ENCODE measurements at places on chromosomes 1 and 21.

GRCh38 chr1:17798011-17798410 lies 42.9 kb downstream of the ACTL8 start:
- no peak for DNase-seq

- DNase-seq, result no peak
These were observed 50.2 kb downstream of the DENND1B start for GRCh38 chr1:197725044-197725443.

DNA sequence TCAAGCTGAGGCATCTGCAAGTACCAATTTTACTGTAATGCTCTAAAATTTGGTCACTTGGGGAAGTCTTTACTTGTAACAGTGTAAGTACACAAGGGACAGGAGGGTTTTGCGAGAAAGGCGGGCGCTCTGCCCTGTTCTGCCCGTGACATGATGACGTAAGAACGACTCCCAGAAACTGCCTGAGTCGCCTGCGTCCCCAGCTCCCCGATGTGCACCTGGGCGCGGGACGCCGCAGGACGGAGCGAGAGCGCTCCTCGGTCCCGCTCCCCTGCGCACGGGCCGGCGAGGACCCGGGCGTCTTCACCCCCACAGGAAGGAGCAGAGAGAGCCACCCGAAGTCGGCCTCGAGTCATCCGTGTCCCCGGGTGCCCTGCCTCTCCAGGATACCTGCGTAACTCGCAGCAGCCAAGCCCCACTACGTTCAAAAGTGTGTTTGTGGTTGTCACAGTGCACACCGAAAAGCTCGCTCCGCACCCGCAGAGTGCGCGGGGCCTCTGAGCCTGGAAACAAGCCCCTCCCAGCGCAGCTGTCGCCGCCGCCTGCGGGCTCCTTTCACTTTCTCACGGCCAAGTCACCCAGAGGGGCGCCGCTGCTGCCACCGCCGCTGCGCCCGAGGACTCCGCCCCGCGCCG lies 3.3 kb upstream of the ZBTB18 start:
- peak; percentile 67 for DNase-seq

GRCh38 chr1:116909512-116910378 lies at the start of gene PTGFRN:
PTGFRN (plus strand) TSS chr1:116909916; CDS start chr1:116910204, 288 bp downstream.
- peak; percentile 35 for DNase-seq

GRCh38 chr1:59072583-59072947 lies 224.3 kb upstream of the FGGY start:
- DNase-seq, result no peak

- DNase-seq, result no peak
These were observed 145.6 kb downstream of the ZZZ3 start for GRCh38 chr1:77536813-77537212.

DNA sequence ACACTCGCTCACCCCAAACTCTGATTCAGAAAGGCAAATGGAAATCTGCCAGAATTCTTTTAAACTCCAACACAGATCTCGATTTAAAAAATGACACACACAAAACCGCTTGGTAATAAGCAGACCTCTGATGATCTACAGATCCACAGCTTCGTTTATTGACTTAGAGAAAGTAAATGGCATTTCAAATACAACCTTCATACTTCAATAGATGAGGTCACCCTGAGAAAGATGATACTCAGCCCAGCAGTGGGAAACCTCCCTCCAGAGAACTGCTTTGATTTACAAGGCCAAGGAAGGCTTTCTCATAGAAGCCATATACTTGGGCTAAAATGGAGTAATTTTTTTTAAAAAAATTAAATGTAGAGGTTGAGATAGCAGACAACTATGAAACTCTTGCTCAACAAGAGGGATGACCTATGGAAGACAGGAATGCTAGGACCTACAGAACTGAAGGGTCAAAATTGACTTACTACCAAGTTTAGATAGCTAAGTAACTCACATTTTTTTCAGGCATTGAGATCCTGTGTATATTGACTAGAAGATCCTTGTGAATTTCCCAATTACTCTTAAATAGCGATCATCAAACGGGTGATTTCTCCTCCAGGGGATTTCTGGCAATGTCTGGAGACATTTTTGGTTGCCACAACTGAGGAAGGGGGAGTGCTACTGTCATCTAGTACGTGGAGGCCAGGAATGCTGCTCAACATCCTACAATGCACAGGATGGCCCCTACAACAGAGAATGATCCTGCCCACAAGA lies 143.9 kb downstream of the CLIC6 start:
- no peak for DNase-seq

DNA sequence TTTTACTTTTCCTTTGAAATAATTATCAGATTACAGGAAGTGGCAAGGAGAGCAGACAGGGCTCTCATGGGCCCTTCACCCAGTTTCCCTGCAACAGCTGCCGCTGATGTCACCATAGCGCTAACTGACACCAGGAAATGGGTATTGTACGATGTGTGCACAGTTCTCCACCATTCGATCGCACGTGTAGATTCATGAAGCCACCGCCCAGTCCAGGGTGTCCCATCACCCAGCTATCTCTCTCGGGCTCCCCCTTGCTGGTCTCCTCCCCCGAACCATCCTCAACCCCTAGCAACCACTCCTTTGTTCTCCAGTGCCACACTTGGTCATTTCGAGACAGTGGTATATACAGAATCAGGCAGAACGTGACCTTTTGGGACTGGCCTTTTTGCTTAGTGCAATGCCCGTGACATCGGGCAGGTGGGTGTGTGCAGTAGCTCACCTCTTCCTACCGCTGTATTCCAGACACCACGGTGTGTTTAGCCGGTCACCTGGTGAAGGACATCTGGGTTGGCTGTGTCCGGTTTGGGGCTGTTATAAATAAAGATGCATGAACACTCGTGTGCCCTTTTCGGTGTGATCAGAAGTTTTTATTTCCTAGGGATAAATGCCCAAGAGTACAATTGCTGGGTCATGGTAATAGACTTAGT lies 118.4 kb downstream of the CRYAA start:
- DNase-seq, result no peak

DNA sequence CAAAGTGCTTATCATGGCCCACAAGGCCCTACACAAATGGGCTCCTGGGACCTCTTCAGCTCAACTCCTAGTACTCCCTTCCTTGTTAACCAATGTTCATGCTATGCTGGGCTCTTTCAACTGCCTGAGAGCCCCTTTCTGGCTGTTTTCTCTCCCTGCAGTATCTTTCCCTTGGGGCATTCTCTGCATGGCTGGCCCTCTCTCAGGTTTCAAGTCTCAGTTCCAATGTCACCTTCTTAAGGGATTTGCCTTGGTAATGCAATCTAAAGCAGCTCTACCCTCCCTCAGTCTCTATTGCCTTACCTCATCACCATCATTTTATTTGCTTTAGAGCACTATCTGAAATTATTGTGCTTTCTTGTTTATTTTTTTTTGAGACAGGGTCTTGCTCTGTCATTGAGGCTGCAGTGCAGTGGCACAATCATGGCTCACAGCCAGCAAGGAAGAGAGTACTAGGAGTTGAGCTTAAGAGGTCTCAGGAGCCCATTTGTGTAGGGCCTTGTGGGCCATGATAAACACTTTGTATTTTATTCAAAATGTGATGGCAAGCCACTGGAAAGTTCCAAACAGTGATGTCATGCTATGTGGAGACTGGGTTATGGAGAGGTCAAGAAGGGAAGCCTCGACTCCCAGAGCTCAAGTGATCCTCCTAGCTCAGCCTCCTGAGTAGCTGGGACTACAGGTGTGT lies 63.4 kb upstream of the SRSF10 start:
- no peak for DNase-seq

DNA sequence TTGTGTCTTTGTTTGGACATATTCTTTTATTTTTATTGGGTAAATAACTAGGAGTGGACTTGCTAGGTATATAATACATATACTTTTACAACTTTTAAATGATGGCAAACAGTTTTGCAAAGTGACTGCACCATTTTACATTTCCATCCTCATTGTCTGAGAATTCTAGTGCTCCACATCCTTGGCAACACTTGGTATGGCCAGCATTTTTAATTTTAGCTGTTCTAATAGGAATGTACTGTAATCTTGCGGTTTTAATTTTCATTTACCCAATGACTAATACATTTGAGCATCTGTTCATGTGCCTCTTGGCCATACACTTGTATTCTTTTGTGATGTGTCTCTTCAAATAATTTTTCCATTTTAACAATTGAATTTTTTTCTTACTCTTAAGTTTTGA lies 37.0 kb upstream of the ATP6V1G3 start:
- DNase-seq, result no peak

DNA sequence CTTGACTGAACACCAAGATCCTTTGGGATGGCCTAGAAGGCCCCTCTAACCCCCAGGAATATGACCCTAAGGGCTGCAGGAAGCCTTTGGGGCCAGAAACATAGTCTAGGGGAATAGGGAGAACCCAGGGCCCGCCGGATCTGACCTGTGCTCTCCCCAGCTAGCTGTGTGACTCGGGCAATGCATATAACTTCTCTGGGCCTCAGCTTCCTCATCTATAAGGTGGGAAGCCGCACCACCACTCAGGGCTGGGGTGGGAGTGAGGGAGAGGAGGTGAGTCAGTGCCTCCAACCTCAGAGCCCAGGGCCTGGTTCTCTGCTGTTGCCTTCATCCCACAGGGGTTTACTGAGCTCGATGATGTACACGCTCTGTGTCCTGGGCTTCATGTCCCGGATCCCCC lies 434.4 kb downstream of the PTPRU start:
- DNase-seq, result no peak

- no peak for DNase-seq
These were observed 1.6 kb downstream of the CPT2 start for GRCh38 chr1:53198241-53198651.

DNA sequence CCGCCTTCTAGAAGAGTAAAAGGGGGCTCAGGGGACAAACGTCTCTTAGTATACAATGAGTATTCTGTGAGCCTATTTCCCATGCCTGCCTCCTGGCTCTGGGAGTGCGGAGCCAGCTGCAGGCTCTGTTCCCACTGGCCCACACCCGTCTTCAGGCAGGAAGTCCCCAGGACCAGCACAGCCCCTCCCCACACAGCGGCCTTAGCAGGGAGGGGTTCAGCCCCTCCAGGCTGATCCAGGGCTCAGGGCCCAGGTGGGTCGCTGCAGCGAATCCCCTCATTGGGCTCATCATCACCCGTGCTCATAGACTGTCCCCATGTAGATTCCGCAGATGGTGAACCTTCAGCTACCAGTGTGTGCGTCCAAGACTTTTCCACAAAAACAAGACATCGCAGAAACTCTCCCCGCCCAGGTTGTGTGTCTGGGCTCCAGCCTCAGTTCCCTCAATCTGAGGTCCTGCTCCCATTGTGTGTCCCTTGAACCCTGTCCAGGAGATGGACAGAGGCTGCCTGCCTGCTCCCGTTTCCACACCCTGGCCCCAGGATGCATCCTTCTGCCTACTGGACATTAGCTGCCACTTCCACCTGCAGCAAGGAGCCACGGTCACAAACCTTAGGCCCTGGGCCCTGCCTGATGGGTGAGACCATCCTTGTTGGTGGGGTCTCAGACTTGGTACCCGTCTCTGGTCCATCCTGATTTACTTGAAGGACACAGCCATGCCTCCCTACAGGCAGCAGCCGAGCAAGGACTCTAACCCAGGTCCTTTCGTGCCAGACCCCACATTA lies 39.4 kb downstream of the NENF start:
- no peak for DNase-seq

DNA sequence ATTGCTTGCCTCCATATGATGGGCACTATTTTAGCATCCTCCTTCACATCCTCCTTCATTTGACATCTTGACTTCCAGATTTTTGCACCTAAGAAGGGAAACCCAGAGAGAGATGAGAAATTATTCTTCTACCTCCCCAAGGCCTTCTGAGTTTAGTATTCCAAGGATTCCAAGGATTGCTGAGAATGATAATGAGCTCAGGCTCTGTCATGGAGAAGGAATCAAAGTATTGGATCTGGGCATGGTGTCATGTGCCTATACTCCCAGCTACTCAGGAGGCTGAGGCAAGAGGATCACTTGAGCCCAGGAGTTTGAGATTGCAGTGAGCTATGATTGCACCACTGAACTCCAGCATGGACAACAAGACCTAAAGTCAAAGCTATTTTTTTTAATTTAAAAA lies 26.6 kb upstream of the ZNF281 start:
- DNase-seq, result no peak

DNA sequence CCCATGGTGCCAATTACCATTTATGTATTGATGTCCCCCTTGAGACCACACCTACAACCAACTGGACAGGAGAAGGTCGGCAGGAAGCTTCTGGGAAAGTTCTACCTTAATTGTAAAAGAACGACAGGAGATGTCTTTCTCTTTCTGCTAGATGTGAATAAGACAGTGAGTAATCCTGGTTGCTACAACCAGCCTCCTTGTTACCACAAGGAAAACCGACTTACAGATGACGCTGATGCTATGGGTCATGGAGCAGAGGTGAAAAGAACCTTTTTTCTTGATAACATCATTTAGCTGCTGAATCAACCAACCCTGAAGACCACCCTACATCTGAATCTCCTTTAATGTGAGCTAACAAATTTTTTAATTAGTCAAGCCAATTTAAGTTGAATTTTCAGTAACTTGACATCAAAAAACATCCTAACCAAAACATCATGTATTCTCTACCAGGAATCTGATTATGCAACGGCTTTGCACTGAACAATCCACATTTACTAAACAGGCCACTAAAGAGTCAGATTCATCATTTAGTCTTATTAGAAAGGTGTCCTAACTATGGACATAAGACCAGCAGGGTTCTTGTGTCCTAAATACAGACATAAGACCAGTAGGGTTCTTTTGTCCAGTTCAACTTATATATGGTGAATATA lies 23.0 kb downstream of the RGS2 start:
- DNase-seq, result no peak

GRCh38 chr1:179094818-179095217 lies 12.9 kb downstream of the TOR3A start:
- no peak for DNase-seq

DNA sequence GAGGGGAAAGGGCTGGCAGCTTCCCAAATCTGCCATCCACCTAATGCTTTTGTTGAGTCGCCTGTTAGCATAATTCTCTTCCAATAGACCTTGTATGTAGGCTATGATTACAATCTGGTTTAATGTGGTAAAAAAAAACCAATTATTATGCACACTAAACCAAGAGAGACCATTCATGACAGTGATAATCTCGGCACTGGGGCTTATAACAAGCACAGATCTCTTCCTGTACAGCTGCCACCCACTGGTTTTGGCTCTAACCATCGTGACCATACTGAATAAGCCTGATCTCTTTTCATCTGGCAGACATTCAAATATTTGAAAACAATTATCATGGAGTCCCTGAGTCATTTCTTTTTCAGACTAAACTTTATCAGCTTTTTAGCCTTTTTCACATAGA lies 12.0 kb upstream of the SYT14 start:
- DNase-seq, result no peak

DNA sequence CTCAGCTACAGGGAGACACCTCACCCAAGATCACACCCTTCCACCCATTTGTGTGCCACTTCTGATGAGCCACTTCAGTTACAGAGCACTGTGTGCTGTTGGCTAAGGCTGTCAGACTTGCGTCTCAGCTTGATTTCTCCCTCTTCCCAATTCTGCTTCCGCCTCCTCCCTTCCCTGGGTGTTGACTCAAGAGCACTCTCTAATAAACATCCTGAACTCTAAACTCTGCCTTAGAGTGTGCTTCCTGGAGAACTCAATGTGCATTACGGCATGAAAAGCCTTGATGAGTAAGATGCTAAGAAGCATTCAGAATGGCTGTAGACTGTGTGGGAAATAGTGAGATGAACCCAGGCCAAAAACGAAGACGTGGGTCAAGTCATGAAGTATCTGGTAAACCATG lies 54.9 kb upstream of the S1PR1 start:
- DNase-seq, result no peak

Measured in cerebellar cortex (tissue), 1 donor.